ENCODE measurements at places on chromosomes 7 and 10.

GRCh38 chr7:151454932-151455530 is 15.1 kb upstream of the CRYGN start:
- no peak for DNase-seq

DNA sequence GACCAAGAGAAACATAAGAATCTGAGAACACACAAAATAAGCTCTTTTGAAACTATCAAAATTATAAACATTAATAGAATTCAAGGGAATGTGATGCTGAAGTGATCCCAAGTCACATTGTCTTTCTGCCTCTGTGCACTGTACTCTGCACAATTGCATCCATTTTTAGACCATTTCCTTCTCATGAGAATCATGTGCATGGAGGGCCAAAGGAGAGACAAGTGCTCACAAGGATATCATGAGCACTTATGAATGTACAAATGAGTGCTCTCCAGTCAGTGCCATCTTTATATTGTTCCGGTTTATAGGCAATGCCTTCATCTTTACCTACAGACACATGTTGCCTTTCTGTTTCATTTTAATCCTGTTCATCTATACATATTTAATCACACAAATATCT is 36.9 kb downstream of the MET start:
- no peak for DNase-seq

GRCh38 chr10:90993340-90993739 is 72.5 kb upstream of the ANKRD1 start:
- no peak for DNase-seq

GRCh38 chr10:100808876-100809275 is 63.5 kb downstream of the PAX2 start:
- DNase-seq = no peak

DNA sequence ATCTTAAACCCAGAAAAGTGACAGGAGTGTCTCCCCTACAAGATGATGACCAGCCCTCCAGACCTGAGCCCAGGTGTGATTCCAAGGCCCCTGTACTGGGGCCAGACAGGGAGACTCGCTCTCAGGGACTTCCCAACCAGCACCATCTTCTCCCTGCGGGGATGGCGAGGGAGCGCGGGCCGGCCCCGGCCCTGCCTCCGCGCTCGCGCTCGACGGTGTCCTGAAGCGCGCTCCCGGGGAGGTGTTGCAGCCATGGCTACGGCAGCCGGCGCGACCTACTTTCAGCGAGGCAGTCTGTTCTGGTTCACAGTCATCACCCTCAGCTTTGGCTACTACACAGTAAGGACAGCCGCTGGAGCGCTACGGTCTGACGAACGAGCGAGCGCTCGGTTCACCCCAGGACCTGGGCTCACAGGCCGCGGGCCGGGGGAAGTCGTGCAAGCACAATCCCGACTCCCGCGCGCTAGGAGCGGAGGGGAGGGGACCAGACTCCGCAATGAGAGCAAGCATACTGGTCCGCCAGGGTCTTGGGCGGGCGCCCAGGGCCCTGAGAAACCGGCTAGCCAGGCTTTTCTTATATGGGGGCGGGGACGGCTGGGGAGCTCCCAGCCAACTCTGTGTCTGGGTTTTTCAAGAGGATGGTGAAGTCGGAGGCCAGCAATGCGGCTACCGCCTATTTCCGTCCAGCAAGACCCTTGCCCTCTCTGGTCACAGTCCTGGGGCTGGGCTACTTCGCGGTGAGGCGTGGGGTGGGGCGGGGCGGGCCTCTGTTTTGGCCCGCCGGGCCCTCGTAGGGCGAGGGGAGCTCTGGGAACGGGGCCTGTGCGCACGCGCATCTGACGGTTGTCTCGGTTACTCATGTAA is at the start of gene TMEM254:
TMEM254 (plus strand) TSS at position 218 of the 864 bp plus-strand sequence; CDS start at position 253, 35 bp downstream.
- DNase-seq = peak; percentile 74

- DNase-seq = no peak
These were observed 237.3 kb upstream of the AGK start for GRCh38 chr7:141313896-141314295.

GRCh38 chr10:13658871-13659685 is 72.3 kb downstream of the PRPF18 start:
- no peak for DNase-seq

DNA sequence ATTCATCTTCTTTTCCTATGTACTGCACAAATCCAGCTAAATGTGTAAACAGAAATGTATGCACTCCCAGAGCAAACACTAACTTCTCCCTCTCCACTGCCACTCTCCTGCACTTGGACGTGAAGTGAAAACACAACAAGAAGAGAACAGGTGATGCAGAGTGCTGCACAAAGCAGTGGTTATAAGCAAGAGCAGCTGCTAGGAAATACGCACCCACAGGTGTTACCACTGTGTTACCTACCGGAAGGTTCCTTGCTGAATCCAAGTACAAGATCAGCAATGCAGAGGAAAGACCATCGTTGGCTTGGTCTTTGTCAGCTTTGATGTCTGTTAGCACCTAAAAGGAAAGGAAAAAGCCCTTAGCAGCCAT is 54.6 kb upstream of the NCAPG2 start:
- no peak for DNase-seq

GRCh38 chr7:151786241-151786640 is 90.7 kb downstream of the PRKAG2 start:
- no peak for DNase-seq

GRCh38 chr7:44884621-44885393 is 523 bp downstream of the PURB start:
- no peak for DNase-seq
